A549 treated with dexamethasone at 1 μM for 4 hours (cell line): ENCODE measurements at places on chromosomes 1 and 21. TPM values are rescaled to one million over a fixed set of nuclear protein-coding genes. Genes with fewer than 3 reads are reported as not detected.

The PPIAL4G gene
- not detected in 5 replicates for total RNA-seq

The NUP210L gene
- 0.02 to 0.06 TPM in 2 of 5 replicates, not detected in the others for total RNA-seq

The NT5C1A gene
- total RNA-seq = not detected in 5 replicates

The EDN2 gene
- 37.1 to 50.1 TPM (median 47.0 TPM) in 5 replicates for total RNA-seq

The FCGR3A gene
- not detected in 5 replicates for total RNA-seq

The RNU1-2 gene
- total RNA-seq = 10.6 TPM in 1 of 5 replicates, not detected in the others
